ENCODE measurements at places on chromosomes 7 and 10. TPM values are rescaled to one million over a fixed set of nuclear protein-coding genes. Genes with fewer than 3 reads are reported as not detected.

The ACTL6B gene
- total RNA-seq: not detected

The GRM3 gene
- not detected for total RNA-seq

The CNNM1 gene
- 0.28 TPM for total RNA-seq

The XRCC2 gene
- total RNA-seq: 5.6 TPM

The CALN1 gene
- not detected for total RNA-seq

The FFAR4 gene
- total RNA-seq: not detected

The EPHB6 gene
- under 0.01 TPM for total RNA-seq

The PPP1R17 gene
- not detected for total RNA-seq

The TAS2R16 gene
- not detected for total RNA-seq

The CASTOR2 gene
- 6.1 TPM for total RNA-seq

The ADIRF gene
- total RNA-seq: 2.3 TPM

The CCDC172 gene
- total RNA-seq: not detected

The IFIT2 gene
- 2.2 TPM for total RNA-seq

The ICA1 gene
- not detected for total RNA-seq

The RGR gene
- not detected for total RNA-seq

The CLDN12 gene
- total RNA-seq: 46.4 TPM

The KLF14 gene
- not detected for total RNA-seq

The GJC3 gene
- total RNA-seq: not detected

The NUTM2A gene
- under 0.01 TPM for total RNA-seq

The SEPTIN14 gene
- total RNA-seq: not detected

The CHRM2 gene
- total RNA-seq: 144 TPM

The LRRC18 gene
- not detected for total RNA-seq

The CDK6 gene
- 131 TPM for total RNA-seq

The C7orf33 gene
- not detected for total RNA-seq

The LOXL4 gene
- 20.8 TPM for total RNA-seq

The MUC3A gene
- not detected for total RNA-seq

The SPDYE5 gene
- not detected for total RNA-seq

The DHX32 gene
- 27.8 TPM for total RNA-seq

The EPO gene
- not detected for total RNA-seq

The PSMG3 gene
- 37.3 TPM for total RNA-seq

The TBX20 gene
- 0.36 TPM for total RNA-seq

The TRIM74 gene
- total RNA-seq: not detected

The OLAH gene
- under 0.01 TPM for total RNA-seq

The FLNC gene
- total RNA-seq: 116 TPM

Measured in IMR-90 (cell line).